Activated T-cell treated with anti-CD3 and anti-CD28 coated beads for 1 hour (primary cell): ENCODE measurements at places on chromosomes 12 and 14.

- DNase-seq, result no peak
Observed at GRCh38 chr12:51399891-51400290, 8.7 kb upstream of the GALNT6 start.

DNA sequence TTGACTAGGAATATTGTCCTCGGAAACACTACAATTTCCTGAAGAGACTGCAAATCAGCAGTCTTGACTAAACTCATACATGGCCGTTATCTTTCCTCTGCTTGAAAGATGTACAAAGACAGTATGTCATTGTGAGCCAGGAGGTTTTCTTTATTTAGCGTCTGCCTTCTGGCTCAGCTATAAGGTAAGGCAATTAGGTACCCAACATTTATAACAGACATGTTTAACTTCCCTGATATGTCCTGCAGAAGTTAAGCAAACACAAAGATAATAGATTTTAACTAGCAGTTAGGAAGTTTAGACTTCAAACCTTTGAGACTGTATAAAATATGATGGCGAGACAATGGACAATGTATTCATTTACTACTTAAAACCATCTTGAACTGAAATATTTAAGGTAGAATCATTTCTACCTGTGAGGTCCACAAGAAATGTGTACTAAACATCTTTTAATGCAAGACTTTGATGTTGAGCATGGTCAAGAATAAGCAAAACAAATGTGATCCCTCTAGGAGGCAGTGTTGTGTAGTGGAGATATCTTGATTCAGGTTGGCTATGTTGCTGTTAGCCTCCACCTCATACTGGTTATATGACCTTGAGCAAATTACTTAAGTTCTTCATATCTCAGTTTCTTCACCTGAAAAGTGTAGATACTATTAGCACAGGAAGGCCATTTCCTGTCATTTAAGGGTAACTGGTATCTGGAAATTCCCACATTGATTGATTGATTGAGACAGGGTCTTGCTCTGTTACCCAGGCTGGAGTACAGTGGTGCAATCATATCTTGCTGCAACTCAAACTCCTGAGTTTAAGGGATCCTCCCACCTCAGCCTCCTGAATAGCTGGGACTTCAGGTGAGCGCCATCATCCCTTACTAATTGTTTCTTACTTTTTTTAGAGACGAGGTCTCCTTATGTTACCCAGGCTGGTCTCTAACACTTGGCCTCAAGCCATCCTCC, 96.3 kb upstream of the EEA1 start:
- DNase-seq, result no peak

DNA sequence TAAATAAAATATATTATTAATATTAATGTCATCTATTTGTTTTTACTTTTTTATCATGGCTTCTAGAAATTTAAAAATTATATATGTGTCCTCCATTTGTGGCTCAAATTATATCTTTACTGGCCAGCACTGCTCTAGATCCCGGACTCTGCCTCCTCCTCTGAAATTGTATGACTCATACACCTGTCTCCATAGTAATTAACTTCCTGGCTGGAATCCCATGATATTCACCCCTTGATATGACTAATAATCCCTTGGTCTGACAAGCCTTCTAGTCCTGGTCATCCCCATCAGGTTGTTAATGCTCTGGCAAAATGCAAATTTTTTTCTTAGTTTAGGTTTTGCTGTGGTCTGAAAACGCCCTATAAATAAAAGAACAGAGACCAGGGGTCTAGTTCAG, 116.2 kb downstream of the BMP4 start:
- no peak for DNase-seq

GRCh38 chr14:44388306-44388705, 118.8 kb downstream of the FSCB start:
- DNase-seq, result no peak

GRCh38 chr14:74853581-74853980, 22.4 kb downstream of the PROX2 start:
- no peak for DNase-seq

DNA sequence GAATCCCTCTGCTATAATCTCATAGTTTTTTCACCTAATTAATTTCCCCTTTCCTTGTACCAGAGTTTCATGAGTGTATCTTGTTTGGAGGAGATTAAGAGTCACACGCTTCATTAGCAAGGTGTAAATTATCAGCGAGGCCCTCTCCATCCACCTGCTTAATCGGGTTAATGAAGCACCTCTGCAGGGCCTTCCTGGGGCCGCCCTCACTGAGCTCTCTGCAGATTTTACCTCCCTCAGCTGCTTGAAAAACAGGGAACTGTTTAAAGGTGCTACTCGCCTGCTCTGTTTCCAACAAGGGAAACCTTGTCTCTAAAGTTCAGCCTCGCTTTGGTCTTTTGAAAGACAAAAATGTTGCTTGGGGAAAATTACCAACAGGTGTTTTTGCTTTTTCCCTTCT, 35.8 kb downstream of the OTX2 start:
- no peak for DNase-seq

DNA sequence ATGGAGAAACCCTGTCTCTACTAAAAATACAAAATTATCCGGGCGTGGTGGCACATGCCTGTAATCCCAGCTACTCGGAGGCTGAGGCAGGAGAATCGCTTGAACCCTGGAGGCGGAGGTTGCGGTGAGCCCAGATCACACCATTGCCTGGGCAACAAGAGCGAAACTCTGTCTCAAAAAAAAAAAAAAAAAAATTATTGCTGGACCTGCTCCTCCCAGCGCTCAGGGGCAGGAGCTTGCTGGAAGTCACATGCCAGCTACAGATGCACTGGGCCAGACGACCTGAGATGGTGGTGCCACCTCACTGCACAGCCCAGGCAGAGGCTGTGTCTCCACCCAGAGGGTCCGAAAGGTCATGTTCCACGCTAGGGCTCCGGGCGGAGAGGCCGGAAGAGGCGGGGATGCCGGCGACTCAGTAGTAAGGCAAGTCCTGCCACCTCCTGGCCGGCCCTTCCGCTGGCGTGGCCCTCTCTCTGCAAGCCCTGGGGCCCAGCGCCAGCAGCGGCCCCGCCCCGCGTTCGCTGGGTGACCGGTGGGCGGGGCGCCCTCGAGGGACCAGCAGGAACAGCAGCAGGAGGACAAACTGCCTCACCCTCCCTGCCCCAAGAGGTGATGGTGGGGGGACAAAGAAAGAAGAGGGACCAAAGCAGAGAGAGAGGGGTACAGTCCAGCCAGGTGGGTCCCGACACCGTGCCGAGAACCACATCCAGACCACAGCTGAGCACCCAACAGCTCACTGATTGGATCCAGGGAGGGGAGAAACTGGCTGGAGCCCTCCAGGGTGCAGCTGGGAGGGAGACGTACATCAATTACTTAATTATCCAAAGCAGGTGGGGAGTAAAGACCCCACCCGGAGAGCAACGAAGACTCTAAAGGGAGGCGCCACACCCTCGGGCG, 3.6 kb upstream of the RHOF start:
- DNase-seq, result no peak

DNA sequence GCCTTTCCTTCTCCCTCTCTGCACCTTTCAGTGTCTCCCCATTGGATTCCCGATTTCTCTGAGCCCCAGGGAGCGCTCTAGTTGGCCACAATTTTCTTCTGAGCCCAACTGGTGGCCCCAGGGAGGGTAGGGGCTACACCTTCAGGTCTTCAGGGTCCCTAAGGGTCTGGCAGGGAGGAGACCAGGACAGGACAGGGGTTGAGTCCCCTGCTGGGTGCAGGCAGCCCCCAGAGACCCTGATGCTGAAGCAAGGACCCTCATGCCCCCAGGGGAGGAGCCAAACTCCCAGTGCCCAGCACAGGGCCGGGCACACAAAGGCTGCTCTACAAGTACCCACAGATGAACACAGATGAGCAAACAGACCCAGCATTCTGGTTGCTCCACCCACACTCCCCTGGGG, 12.7 kb downstream of the FOXN4 start:
- no peak for DNase-seq

GRCh38 chr12:92158796-92159439, 13.3 kb upstream of the BTG1 start:
- DNase-seq, result no peak

DNA sequence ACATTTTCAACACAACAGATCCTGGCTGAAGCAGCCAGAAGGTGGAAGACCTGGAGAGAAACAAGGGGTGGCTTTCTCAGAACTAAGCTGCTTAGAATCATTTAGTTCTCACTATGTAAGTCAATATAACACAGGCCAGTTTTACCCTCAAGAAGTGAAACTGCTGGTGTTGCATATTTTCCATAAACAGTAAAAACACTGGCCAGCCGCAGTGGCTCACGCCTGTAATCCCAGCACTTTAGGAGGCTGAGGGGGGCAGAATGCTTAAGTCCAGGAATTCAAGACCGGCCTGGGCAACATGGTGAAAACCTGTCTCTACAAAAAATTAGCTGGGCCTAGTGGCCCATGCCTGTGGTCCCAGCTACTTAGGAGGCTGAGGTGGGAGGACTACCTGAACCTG, 11.6 kb downstream of the STX2 start:
- no peak for DNase-seq

DNA sequence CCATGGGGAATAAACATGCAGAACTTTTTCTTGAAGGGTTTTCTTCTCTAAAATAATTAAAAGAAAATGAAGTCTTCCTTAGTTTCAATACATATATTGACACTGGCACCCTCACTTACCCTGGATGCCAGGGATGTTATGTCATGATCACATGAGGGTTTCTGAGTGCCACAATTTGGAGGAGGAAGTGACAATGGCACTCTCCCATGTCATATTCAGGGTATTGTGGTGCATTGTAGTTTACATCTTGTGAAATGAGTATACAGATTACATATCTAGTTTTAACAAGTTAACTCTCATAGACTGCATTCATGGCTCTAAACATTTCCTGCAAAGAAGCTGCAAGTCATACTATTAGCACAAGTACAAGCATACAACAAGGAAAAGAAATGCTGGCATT, 37.7 kb downstream of the CCDC177 start:
- DNase-seq, result no peak
